SJSA1 (cell line): ENCODE measurements at places on chromosomes 3 and 15. TPM values are rescaled to one million over a fixed set of nuclear protein-coding genes. Genes with fewer than 3 reads are reported as not detected.
A peak's percentile ranks its signal among the peaks of the same experiment; 100 is the strongest.

The CCDC39 gene
- not detected in 2 replicates for total RNA-seq

The TMEM108 gene
- total RNA-seq: not detected in 2 replicates

The THBS1 gene
- total RNA-seq: 332 and 499 TPM in 2 replicates

DNA sequence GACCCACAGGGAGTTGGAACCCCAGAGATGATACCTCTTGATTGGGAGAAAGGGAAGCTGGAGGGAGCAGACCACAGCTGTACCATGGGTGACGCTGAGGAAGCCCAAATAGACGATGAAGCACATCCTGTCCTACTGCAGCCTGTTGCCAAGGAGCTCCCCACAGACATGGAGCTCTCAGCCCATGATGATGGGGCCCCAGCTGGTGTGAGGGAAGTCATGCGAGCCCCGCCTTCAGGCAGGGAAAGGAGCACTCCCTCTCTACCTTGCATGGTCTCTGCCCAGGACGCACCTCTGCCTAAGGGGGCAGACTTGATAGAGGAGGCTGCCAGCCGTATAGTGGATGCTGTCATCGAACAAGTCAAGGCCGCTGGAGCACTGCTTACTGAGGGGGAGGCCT is 201.1 kb downstream of the AKAP13 start:
- no peak for DNase-seq

- no peak for DNase-seq
These were observed 151.6 kb upstream of the CGNL1 start for GRCh38 chr15:57224664-57225063.

GRCh38 chr15:40985541-40986330 is 32.5 kb downstream of the CHAC1 start:
- peak; percentile 22 for DNase-seq

The GLDN gene
- total RNA-seq: 0.32 TPM in 1 of 2 replicates, not detected in the other

The TEX9 gene
- total RNA-seq: 0.16 and 1.2 TPM in 2 replicates
